Iris pigment epithelial cell (primary cell): ENCODE measurements at places on chromosomes 6 and 20.

DNA sequence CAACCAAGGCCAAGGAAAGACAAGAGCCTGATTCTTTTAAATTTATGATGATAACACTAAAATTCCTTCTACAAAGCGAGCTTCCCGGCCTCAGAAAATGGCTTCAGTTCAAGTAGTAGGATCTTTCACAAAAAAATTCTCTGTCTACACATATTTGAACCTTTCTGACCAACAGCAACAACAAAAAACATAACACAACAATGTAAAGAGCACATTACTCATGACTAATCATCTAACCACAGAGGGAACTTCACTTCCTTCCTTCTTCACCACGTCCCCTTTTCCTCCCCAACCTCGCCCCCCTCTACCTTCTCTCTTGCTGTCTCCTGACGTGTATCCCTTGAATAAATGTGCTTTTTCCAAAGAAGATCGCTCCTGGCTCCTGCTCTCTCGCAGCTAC lies 228.2 kb downstream of the MYLK4 start:
- peak; percentile 77 for DNase-seq

GRCh38 chr20:5863040-5863833 lies 87.1 kb downstream of the TRMT6 start:
- DNase-seq: peak; percentile 91

DNA sequence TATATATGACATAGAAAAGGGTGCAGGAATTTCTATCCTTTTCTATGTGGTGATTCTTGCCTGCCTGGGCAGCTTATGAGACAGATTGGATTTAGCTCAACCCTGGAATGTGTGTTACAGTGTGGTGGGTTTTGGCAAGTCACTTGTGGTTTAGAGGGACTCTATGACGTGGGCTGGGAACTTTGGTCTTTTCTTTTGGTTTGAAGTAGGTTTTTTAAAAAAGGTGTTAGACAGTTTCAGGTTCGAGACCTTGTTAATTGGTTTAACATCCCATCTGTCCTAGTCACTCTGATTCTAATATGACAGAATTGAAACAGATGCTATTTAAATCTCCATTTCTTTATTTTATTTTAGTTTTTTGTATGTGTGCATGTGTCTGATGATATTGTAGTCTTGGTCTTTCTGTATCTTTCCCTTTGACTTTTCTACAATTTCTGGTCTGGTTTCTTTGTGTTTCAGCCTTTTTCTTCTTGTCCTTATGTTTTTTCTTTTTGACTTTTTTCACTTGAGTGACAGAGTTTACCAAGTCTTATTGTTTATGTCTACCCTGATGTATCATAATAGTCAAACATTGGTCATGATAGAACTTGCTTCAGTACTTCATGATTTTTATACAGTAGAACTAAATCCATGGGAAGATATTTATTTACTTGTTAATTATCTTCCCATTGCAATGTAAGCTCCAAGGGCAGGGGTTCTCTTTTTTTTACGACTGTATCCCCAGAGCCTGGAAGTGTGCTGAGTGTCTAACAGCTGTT lies 174.3 kb downstream of the CDKAL1 start:
- peak; percentile 57 for DNase-seq

DNA sequence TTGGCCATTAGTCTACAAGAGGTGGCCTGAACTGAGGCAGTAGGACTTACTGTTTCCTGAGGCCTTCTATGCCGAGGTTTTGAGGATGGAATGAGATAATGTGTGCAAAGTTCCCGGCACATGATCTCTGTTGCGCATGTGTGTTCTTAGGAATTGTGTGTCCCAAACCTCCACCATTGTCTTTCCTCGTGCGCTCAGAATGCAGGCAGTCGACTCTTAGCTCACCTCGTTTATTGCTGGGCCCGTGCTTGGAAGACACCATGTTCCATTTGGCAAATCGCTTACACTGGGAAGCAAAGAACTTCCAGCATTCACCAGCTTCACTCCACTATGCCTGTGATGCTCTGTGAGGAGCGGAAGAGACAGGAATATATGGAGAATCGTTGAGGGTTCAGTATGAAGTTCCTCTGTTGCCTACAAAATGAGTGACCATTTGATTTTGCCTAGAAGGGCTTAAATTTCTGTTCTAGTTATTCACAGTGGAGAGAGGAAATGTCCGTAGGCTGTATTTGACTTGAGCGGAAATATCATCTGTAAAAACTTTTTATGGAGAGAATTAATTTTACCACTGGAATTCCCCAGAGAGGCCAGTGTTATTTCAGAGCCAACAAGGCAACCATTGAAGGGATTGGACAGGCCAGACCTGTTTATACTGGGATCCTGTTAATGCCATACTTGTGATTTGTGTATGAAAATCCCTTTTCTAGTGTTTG lies 75.7 kb upstream of the CLDN20 start:
- peak; percentile 63 for DNase-seq

- peak; percentile 28 for DNase-seq
These were observed at the start of gene SOBP for GRCh38 chr6:107489636-107490565. Gene SOBP (plus strand): TSS chr6:107490117. CDS start chr6:107490617, 500 bp downstream.

- no peak for DNase-seq
These were observed 32.5 kb upstream of the RPS6KA2 start for GRCh38 chr6:166659581-166659980.

DNA sequence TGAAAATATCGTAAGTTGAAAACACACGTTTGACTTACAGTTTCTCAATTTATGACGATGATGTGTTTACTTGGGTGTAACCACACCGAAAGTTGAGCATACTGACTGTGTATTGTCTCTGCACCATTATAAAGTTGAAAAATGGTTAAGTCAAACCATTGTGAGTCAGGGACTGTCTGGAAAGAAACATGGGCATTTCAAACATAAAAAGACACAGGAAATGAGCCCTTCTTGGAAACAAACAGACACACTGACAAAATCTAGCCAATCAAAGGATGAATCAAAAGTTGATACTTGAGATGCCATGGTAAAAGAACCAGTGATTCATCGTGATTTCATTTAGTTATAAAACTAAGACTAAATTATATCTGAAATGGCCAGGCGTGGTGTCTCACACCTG lies 5.3 kb downstream of the POPDC3 start:
- peak; percentile 80 for DNase-seq

DNA sequence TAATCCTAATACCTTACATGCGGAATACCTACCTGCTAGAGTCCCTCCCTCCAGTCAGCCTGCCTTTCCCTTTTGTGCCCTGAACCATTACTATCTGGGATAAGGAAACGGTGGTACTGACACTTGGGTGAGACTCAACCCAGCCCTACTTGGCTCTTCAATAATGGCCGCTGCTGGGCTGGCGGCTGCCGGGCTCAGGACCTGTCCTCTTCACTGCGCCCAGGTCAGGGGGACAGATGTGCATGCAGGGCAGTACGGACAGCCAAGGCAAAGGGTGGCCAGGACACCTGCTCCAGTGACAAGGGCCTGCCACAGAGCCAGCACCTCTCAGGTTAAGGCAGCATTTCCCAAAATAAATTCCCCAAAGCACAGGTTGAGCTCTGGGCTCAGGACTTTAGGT lies 29.9 kb downstream of the UBE2V1 start:
- DNase-seq: no peak
